ENCODE measurements at places on chromosomes 5 and 9.

DNA sequence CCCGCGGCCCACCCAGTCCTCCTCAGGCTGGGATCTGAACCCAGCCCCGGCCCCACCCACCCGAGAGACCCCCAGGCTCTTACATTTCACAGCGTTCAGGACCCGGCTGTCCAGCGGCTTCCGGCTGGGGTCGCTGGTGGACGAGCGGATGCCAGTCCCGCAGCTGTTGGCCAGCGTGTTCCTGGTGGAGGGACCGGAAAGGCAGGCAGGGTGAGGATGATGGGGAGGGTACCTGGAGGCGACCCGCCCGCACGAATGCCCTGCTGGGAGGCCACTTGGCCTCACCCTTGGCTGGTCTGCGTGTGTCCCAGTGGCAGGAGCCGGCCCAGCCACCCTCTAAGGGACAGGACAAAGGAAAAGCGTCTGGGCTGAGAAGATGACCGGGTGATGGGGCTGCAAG, 51.9 kb upstream of the UBAC1 start:
- no peak for DNase-seq

DNA sequence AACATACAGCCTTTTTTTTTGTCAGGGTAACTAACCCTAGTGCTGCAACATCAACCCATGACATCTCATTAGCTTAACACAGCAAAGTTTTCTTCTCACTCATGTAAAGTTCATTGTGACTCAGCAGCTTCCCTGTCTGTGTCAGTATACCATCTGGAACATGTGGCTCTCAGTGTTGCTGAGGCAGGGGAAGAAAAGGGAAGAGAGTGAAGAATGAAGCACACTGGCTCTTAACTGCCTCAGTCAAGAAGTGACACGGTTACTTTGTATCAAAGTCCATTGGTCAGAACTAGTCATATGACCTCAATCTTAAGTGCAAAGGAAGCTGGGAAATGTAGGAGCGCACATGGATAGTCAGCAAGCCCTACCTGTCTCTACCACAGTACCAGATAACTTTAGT, 185.0 kb upstream of the ELL2 start:
- DNase-seq = no peak

DNA sequence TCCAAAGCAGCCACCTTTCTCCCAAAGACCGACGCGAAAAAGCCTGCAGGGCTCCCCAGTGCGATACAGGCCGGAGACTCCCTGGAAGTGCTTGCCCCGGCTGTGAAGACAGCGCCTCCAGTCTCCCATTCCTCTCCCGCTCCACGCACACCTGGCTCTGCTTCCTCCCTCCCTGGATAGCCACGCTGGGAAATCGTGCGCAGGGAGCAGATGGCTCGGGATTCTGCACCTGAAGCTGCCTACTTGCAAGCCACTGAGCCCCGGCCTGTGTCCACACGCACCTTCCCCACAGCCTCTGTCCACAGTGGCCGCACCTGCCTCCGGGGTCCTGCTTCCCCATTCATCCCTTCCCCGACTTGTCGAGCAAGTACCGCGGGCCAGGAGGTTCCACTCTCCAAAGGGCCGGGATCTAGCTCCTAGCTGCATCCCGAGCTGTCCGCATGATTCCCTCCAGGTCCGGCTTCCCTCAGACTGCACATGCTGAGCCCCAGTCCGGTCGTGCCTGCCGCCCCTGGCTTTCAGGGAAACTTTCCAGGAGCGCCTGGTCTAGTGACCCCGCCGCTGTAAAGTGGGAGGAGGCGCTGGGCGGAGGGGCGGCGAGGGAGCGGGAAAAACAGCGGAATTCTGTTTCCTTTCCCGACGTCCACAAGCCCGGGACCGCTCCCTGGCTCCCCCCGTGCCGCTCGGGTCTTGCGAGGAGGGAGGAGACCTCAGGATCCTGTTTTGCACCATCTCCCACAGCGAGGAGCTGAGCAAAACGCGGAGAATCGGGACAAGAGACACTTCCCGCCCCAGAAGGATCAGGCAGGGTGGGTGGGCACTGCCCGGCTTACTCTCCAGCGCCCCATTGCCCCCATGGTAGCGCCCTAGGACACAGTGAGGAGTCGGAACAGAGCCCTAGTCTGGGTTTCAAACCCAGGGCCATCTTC, 2.0 kb downstream of the SEMA6A start:
- no peak for DNase-seq

DNA sequence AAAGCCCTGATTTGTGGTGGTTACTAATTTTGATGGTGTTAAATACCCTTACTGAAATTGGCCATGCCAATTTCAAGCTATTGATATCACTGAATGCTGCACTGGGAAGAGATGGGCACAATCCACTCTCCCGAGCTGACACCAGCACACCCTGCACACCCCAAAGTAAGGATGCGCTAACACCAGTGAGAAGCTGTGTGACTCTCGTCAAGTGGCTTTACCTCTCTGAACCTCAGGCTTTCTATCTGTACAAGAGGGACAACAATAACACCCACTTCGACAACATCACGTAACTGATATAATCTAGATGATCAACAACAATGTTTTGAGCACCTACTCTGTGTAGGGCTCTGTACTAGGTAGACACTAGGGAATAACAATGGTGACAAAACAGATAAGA, 8.0 kb upstream of the AKNA start:
- DNase-seq = no peak

DNA sequence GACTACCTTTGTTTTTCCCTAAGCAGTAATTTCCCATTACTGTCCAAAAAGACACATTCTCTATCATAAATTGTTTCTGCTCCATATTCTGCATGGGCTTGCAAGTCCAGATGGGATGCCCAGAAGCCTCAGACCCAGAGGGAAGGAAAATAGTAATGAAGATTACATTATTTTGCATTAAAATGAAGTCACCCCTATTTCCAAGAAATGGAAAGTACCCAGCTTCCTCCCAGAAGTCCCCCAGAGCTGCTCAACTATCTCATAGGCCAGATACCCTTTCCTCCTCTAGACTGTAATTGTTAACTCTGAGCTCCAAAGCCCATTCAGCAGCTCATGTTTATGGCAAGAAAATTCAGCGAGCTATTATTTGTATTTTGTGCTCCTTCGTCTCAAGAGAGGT, 159.5 kb downstream of the GLIS3 start:
- DNase-seq = no peak

GRCh38 chr9:134350416-134350994, 24.2 kb downstream of the RXRA start:
- no peak for DNase-seq

- no peak for DNase-seq
These were observed 19.8 kb upstream of the CARTPT start for GRCh38 chr5:71699233-71699632.

GRCh38 chr5:83844449-83845068, 123.9 kb upstream of the HAPLN1 start:
- DNase-seq = no peak

DNA sequence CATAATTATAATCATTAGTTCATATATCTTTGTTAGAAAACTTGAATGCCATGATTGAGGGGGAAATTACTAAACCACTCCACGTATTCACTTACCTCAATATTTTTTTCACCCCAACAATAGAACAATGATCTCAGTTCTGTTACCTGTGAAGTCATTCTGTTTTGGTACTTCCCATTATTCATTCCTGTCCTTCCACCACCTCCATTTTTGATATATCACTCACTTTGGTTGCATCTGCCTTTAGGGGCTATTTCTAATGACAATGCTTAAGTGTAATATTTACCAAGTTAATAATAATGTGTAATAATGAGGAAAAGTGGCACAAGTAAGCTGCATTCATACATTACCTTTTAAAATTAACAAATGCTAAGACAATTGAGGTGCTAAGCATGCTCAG, 218.4 kb downstream of the SPATA31D1 start:
- no peak for DNase-seq

DNA sequence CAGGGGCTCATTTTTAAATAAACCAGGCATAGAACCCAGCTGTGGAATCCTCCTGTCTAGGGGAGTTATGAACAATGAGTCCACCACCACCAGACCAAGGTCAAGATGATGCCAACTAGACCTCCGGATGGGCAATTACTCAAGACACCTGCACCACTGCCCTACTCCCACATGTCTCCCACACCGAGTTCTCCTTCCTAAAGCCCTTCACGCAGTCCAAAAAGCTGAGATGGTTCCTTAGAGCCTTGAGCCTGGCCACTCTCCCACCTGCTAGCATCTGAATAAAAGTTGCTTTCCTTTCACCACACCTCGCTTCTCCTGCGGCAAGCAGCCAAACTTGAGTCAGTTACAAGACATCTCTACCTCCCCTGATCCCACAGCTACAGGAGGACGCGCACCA, 15.4 kb upstream of the PPP1R26 start:
- no peak for DNase-seq

DNA sequence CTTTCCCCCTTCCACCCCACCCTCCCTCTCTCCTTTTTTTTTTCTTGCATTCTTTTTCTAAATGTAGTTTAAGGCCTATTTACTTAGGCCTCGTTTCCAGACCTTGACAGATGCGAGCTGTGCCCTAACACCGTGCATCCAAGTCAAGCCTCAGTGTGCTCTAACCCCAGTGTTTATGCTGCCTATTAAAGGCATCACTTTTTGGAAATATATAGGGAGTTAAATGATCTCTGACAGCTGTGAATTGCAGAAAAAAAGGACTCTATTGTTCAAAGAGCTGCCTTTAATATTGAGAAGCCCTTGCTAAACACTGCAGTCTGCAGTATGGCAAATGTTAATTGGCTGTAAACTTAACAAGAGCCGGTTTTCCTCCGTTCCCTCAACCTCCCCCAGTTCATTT, 270.4 kb upstream of the TUT7 start:
- DNase-seq = no peak

GRCh38 chr9:124671861-124672260, 99.2 kb downstream of the NR6A1 start:
- DNase-seq = no peak

DNA sequence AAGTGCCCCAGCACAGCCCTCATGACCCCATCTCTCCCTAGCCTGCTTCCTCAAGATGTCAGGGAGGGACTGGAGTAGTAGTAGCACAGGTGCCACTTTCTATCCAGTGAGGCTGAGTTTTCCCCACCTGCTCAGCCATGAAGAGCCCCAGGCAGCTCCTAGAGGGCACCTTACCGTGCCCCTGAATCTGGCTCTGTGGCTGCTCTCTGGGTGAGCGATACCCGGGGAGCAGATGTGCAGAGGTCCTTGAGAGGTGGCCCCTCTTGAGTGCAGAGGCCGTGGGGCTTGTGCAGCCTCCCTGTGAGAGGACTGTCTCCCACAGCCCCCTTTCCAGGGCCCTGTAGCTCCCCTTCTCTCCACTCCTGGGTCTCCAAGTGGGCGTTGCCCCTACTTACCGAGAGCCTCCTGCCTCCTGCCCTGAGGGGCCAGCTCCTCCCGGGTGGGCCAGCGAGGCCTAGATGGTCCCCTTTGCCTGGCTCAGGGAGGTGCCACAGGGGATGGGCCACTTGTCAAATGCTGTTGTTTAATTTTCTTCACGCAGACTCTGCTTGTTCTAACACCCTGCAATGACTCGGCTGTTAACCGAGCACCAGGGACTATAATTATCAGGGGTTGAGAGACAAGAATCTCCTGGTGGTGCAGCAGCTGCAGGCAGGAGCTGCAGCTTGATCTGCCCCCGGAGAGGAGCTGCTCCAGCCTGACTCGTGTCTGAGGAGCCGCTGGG, 29.6 kb upstream of the PITX1 start:
- DNase-seq = no peak

DNA sequence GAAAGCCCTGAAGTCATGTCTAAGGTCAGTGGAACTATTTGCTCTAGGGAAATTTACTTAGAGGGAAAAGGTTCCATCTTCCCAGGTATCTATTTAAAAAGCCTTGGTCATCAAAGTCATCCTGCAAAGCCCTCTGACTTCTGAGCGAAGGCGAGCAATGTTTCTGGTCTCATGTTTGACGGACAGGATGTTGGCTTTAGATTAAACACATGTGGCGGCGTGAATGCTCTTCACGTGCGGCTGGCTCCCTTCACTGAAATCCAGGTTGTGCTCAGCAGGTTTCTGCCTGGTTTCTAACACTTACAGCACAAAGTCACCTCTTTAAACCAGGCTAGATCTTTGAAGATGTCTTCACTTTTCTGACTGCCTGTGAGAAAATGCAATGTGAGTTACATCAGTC, 5.7 kb upstream of the ZBTB34 start:
- DNase-seq = no peak

GRCh38 chr5:172238334-172238733, 44.4 kb downstream of the EFCAB9 start:
- no peak for DNase-seq

- DNase-seq = no peak
These were observed 37.2 kb upstream of the CEP72 start for GRCh38 chr5:574906-575305.

DNA sequence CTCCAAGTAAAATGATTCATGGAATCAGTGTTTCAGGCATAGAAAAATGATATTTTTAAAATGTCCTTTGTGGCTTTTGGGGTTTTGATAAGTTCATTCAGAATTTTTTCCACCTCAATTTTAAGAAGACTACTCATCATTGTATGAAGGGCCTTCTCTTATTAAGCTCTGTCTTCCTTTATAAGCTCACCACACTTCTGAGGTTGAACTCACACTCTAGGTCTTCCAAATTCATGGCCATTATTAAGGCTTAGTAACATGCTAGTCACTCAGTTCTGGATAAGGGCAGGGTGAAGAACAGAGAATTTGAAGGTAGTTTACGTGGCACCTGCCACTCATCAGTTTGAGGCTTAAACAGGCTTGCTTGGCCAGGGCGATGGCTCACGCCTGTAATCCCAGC, 4.2 kb downstream of the MELK start:
- DNase-seq = no peak

DNA sequence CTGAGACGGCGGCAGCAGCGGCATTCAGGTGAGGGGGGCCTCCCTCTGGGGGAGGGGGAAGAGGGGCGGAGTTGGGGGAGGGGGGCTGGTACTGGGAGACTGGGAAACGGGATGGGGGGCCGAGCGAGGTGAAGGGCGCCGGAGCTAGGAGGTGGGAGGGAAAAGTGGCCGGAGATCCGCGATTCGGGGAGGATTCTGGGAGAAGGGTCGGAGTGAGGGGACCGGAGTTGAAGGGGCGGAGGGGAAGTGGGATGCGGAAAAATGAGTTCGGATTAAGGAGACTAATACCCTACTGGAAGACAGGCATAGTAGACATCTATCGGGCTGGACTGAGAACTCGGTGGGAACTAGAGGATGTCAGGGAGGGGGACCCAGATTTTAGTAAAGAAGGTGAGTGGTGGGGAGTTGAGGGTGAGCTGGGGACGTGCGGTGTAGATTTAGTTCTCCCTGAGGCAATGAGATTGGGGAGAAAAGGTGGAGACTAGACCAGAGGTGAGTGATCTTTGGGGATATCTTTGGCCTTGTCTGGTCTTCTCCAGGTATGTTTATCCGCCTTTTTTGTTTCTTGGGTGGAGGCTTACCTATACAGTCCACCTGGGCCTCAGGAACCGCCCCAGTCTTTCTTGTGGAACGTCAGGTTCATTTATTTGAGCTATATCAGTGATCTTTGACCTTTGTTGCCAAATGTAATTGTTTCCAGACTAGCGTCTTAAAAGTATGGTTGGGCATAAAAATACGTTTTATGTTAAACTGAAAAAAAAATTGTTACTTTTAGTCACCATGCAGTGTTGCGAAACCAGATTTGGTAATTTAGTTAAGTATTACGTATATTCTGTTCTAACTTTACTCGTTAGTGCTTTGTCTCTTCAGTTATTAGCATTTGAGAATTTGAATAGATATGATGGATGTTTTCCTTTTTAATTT, 632 bp downstream of the UBAP1 start:
- DNase-seq = no peak

GRCh38 chr9:137960496-137960895, 82.9 kb downstream of the CACNA1B start:
- DNase-seq = no peak

GRCh38 chr5:176810081-176810597, at the start of gene UNC5A:
TSS of gene UNC5A (plus strand) at chr5:176810559. CDS start at chr5:176810751, 192 bp downstream.
- DNase-seq = no peak

Data from stimulated activated CD8-positive, alpha-beta memory T cell treated with anti-CD3 and anti-CD28 coated beads, Interleukin-4, amount 100 ng/mL, for 1 hour (primary cell).